ENCODE measurements at places on chromosomes 12 and 14.

- peak; percentile 46 for DNase-seq
Observed at GRCh38 chr14:67532998-67533753, at the start of gene PLEKHH1. Gene PLEKHH1, plus strand, starts transcription at chr14:67533290. Its CDS starts 8,578 bp downstream, at chr14:67541868.

DNA sequence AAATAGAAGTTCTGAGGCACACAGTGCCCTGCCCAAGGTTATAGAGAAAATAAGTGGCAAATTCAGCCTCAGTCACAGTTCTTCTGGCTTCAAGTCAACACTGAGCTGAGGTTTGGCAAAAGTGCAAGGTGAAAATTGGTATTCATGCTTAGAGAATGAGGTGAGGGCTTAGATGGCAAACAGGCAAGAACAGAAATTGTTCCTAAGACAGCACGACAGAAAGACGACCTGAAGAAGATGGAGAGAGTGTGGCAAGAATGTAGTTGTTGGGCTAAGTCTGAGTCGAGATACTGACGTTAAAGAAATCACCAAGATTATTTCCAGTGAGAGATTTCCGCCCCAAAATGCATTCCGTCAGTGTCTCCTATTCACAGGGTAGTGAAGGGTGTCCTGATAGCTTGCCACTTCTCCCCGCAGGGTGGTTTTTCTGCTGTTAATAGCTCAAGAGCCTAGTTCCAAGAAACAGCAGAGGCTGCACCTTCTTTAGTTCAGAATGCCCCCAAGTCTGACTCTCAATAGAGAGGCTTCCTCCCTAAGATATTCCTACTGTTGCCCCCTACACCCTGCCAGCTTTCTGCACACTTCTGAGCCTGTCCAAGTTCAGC lies 260.8 kb upstream of the AMIGO2 start:
- no peak for DNase-seq

- no peak for DNase-seq
Observed at GRCh38 chr12:53990311-53991076, 5.5 kb downstream of the HOXC10 start.

GRCh38 chr12:124721501-124722162 lies 142.0 kb downstream of the SCARB1 start:
- no peak for DNase-seq

GRCh38 chr14:59199205-59199604 lies 10.7 kb downstream of the DAAM1 start:
- DNase-seq, result no peak

- DNase-seq, result no peak
Observed at GRCh38 chr14:61257469-61258057, 23.6 kb downstream of the TMEM30B start.

- DNase-seq, result no peak
Observed at GRCh38 chr12:98374007-98374406, 141.4 kb upstream of the TMPO start.

- no peak for DNase-seq
Observed at GRCh38 chr12:114404083-114404925, 1.6 kb downstream of the TBX5 start.

- DNase-seq, result no peak
Observed at GRCh38 chr12:96044017-96044942, 8.9 kb upstream of the LTA4H start.

DNA sequence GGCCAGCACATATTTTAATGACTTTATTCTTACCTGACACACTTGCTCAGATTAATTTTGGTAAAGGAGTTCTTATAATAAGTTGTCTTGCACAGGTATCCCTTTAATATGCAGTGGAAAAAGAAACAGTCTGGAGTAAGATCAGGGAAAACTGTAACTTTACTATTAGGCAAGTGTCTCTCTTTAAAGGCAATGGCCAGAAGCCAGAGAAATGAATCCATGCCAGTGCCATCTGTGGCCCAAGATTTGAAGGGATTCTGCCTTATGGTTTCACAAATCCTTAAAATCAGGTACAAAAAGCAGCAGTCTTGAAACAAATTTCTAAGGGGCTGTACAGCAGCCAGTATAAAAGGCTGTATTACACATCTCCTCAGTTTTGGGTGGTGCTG lies 22.4 kb downstream of the NFYB start:
- DNase-seq, result no peak

DNA sequence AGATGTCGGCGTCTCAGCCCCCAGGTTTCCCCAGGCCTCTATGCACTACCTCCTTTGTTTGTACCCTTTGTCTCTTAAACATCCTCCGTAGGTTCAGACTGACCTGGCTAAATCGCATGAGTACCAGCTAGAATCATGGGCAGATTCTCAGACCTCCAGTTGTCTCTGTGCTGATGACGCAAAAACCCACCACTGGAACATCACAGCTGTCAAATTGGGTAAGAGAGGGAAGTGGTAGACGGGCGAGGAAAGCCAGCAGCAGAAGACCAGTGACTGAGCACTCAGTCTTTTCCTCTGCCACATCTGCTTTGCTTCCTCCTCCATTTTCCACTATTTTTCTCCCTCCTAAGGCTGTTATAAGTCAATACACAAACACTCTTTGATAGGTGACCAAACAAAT lies 29.7 kb downstream of the A2ML1 start:
- DNase-seq, result no peak

DNA sequence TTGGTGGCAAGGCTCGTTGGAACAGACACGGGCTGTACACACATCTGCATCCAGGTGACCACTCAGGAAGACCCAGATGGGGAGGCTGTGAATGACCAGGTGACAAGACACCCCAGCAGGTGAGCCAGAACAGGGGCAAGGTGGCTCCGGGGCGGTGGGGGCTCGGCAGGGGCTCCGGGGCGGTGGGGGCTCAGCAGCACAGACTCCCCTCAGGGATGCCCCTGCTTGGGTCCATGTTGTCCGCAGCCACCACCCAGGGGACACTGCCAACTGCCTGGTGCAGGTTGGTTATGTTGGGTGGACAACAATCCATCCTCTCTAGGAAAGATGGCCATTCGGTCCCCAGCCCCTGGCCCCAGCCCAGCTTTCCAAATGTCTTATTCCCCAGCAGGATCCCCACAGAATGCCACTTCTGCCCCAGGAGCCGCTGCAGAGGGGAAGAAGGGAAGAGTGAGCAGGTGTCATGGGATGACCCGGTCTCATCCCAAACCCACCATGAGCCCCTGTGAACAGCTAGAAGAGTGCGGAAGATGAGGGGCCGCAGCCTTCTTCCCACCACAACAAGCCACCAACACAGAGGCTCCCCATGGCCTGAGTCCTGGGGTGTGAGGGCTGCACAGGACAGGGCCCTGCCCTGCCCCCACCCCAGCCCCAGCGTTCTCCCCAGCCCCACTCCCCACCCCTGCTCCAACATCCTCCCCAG lies 31.4 kb upstream of the C14orf180 start:
- DNase-seq, result no peak

DNA sequence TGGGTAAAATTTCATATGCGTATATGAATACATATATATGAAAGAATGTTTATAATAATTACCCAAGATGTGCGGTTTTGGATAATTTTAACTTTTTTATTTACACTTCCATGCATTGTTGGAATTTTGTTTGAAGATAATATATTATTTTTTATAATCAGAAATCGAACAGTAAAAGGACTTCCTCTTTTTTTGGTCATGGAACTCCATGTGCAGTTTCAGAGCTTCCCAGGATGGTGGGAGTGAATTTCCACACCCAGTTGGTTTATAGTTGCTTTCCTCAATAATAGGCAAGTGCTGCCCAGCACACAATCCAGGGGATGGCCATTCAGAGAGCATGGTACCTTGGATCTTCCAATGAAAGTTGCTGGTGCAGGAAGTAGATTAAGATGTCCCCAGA lies 6.3 kb upstream of the EMP1 start:
- no peak for DNase-seq

DNA sequence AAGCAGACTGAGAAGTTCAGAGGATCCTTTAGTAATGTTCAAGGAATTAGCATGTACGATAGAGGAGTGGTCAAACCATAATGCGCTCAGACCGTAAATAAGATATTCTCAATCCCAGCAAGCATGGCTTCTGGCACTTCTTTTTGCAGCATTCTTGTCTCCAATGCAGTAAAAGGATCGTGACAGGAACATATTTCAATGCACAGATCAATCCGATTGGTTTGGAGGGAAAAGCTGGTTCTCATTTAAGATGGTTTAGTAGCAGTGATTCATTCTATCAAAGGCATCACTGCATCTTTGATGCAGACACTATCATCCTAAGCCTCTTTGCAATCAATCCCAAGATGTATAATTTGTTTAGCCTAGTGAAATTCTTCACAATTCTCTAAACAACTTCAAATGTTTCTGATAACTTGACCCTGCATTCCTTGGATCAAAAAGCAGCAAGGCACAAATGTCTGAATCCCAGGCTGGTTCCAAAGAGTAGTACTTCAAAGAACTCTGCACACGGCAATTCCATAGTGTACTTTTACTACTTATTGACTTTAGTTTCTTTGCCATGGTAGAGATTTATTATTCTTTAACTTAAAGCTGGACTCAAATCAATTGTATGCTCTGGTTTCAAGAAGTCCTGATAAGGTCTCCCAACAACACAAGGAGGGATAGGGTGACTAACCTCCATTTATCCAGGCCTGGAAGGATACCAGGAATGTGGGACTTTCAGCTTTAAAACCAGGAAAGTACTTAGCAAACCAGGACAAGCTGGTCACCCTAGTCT lies 96.8 kb upstream of the MDM1 start:
- DNase-seq, result no peak

GRCh38 chr14:53954551-53955228 lies 1.9 kb downstream of the BMP4 start:
- DNase-seq, result peak; percentile 23

DNA sequence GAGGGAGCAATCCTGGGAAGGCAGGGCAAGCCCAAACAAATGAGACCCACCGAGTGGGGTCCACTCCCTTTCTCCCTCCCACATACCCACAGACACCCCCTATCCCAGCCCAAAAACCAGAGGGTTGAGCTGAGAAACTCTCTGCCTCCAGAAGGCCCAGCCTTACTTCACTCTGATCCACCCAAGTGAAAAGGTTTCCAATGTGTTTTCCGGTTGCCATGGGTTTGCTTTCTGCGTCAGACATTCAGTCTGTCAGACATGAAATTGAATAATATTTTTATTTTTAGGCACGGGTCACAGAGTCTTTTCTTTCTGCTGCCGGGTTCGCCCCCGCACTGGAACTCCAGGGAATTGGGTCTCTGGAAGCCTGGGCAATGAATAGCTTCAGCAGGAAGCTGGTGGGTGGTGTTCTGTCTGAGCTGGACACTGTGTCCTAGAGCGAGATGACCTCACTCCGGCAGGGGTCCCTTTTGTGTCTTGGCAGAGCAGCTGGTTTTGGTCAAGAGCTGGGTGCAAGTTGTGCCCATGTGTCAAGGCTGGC lies 69.8 kb upstream of the CLMN start:
- no peak for DNase-seq

DNA sequence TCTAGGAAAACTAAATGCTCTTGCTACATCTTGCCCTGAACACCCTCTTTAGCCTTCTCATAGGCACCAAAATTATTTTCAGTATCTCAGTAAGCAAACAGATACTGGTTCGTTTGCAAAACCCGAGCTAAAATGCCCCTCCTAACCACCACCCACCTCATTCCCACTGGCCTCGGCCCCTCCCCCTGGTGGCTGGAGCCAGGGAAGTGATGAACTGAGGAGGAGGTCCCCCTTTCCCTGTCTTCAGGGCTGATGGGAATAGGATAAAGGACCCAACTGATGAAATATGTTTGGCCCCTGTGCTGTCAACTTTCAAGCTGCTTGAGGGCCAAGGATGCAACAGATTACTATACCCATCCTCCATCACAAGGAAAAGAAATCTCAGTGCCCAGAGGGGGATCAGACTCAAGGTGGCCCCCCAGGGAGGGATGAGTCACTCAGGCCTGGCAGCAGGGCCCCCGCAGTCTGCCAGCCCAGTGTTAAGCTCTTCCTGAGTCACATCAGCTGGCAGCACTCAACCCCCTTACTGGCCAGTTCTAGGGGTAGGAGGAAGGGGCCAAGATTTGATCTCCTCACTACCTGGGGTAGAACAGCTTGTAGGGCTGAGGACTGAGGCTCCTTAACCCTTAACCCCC lies 1.7 kb downstream of the ANKRD52 start:
- DNase-seq, result no peak

DNA sequence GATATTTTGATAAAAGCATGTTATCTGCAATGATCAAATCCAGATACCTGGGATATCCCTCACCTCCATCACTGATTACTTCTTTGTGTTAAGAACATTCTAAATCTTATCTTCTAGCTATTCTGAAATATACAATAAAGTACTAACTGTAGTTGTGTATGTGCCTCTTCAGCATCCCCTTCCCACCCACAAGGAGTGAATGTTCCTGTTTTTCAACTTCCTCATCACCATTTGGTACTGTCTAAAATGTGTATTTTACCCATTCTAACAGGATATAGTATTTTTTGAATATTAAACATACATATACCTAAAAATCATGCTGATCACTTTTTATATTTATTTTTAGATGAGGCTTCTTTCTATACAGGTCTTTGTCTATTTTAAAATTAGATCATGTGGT lies 1252.6 kb downstream of the TMEM121 start:
- DNase-seq, result no peak

- peak; percentile 85 for DNase-seq
Observed at GRCh38 chr14:68788996-68789820, 3.7 kb downstream of the ZFP36L1 start.

- DNase-seq, result no peak
Observed at GRCh38 chr14:42806909-42807315, 1200.2 kb downstream of the LRFN5 start.

DNA sequence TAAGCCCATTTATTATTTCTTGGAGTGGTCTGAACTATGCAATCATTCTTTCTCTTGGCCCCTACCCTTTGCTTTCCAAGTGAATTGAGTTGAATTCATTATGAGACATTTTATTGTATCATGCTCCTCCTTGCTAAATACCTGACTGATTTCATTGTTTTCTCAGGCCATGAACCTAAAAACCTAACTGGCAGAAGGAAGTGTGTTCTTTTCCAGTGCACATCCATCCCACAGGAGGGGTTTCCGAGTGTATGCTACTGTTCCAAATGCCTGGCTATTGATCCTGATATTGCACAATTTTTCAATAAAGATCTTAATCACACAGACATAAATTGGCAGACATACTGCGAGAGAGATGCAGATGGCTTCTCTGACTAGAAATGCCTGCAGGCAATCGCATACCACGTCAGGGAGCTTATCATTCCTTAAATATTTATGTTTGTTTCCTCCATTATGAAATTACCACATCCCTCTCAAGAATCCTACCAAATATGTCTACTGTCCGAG lies 162.2 kb upstream of the EGLN3 start:
- no peak for DNase-seq

- no peak for DNase-seq
Observed at GRCh38 chr12:120680165-120680738, 6.7 kb upstream of the MLEC start.

DNA sequence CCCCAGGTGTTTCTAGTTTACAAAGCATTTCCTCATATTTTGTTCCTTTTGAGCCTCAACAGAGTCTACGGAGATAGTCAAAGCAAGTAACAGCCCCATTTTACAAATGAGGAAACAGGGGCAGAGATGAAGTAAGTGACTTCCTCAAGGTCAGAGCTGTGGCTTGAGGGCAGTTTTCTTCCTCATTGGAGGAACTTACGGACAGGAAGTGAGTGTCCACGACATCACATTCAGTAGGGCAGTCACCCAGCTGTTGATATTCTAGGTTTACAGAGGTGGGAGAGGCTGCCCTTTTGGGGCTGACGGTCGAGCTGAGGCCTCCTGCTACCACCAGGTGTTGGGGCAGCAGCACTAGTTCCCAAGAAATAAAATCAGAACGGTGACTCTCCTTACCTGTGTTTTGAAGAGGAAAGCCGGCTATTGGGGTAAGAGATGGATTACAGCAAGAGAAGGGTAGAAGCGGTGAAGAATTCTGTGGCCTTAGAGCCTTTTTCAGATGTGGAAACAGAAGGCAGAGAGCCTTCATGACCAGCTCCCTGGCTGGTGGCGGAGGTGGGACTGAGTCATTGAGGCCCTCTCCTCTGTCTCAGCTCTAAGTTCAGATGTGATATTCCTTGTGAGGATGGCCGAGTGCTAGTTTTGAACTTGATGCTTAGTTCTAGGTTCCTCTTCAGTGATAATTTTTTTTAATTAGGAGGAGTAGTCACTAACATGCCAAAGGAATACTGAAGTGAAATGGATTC lies 41.7 kb downstream of the SUSD6 start:
- DNase-seq, result no peak

All from stimulated activated naive CD4-positive, alpha-beta T cell treated with Interleukin-2 at 50 U/mL for 16 hours (primary cell).